Psoas muscle (tissue), 8 donors: ENCODE measurements at places on chromosomes 4 and X.

DNA sequence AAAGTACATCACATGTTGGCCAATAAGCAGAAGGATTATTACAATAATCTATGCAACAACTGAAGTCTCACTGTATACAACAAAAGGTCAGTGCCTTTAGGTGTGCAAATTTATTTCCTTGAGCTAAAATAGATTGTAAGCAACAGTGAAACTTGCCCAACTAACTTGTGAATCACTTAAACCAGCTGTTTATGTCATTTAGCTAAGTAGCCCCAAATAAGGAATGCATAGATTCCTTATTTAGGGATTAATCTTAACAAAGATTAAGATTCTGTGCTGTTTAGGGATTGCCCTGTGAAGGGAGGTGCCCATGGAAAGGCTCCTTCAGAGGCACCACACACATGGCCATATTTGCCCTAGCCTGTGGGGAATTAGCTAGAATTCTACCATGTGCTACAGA lies 168.6 kb downstream of the MAML3 start:
- H3K4me3 ChIP-seq: no peak overlapping the region
- no peak for DNase-seq
- no peaks in the 10 kb centered on the region for H3K36me3 ChIP-seq
- peaks cover 19% of the 10 kb centered on the region for H3K4me1 ChIP-seq
- H3K27ac ChIP-seq: no peak overlapping the region

GRCh38 chr4:38085751-38086150 lies 125.6 kb downstream of the PTTG2 start:
- H3K36me3 ChIP-seq: no peaks in the 10 kb centered on the region
- DNase-seq: no peak
- no peak overlapping the region for H3K27ac ChIP-seq
- H3K4me1 ChIP-seq: peaks cover 27% of the 10 kb centered on the region
- no peaks in the 10 kb centered on the region for H3K27me3 ChIP-seq

DNA sequence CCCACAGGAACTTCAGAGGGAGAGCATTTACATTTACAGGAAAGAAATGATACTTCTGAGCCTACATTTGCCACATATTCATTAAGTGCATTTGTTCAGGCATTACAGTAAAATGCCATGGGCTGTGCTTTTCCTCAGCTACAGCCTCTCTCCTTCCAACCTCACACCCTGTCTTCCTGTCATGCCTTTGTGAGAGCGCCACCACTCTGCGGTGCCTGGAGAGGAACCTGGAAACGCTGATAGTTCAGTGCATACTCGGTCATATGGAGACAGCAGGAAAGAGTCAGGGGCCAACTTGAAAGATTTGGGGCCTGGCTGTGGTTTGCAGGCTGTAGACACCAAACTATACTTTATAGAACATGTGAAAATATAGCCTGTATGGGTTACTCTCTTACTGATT lies 40.5 kb downstream of the NFKB1 start:
- H3K27ac ChIP-seq: no peak overlapping the region
- peaks cover 44% of the 10 kb centered on the region for H3K36me3 ChIP-seq
- peak; percentile 43 for DNase-seq
- no peak overlapping the region for H3K4me3 ChIP-seq
- H3K4me1 ChIP-seq: peaks cover 15% of the 10 kb centered on the region

DNA sequence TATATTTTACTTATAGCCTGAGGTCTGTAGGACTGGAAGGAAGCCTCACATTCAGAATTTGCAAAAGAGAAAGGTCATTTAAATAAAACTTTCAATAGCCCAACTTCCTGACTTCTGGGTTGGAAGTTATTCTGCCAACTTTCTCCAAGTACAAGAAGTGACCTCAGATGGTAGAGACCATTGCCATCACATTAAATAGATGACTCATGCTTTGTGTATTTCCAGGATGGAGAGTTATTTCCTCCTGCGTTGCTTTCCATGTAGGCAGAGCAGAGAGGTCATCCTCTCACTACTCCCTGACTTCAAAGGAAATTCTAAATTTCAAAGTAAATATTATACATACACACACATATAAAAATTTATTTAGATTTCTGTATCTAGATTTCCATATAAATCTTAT lies 73.0 kb upstream of the NR3C2 start:
- H3K27ac ChIP-seq: no peak overlapping the region
- H3K4me3 ChIP-seq: no peak overlapping the region
- H3K4me1 ChIP-seq: peaks cover 3% of the 10 kb centered on the region
- no peaks in the 10 kb centered on the region for H3K36me3 ChIP-seq
- H3K27me3 ChIP-seq: no peaks in the 10 kb centered on the region
- DNase-seq: no peak

- H3K4me3 ChIP-seq: no peak overlapping the region
- no peak for DNase-seq
- H3K27me3 ChIP-seq: no peaks in the 10 kb centered on the region
- H3K36me3 ChIP-seq: no peaks in the 10 kb centered on the region
- no peak overlapping the region for H3K27ac ChIP-seq
- H3K4me1 ChIP-seq: no peaks in the 10 kb centered on the region
Measured at GRCh38 chr4:110005461-110006056, 92.9 kb downstream of the EGF start.

GRCh38 chr4:36785973-36786372 lies 458.6 kb upstream of the NWD2 start:
- no peak overlapping the region for H3K4me3 ChIP-seq
- no peaks in the 10 kb centered on the region for H3K4me1 ChIP-seq
- H3K27ac ChIP-seq: no peak overlapping the region
- DNase-seq: no peak
- no peaks in the 10 kb centered on the region for H3K36me3 ChIP-seq

DNA sequence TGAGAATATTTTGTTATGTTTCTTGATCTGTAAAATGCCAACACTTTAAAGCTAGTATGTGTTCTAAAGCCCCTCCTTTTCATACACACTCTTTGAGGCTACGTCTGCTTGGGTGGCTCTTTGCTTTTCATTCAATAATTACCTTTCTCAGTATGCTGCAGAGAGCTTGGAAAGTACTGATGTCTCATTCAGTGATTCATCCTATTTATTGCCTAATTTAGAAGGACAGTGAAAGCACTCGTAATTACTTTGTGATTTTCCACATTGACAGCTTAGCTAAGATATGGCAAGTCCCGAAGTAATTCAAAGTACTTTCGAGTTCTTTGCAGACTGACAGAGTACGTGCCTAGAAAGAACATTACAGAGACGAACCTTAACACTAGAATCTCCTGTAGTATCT lies 57.2 kb downstream of the BMP15 start:
- no peaks in the 10 kb centered on the region for H3K36me3 ChIP-seq
- no peaks in the 10 kb centered on the region for H3K4me1 ChIP-seq
- H3K27me3 ChIP-seq: no peaks in the 10 kb centered on the region
- no peak for DNase-seq

- H3K4me1 ChIP-seq: peaks cover 28% of the 10 kb centered on the region
- no peaks in the 10 kb centered on the region for H3K27me3 ChIP-seq
- peak overlapping the region; percentile 25 for H3K27ac ChIP-seq
- no peak overlapping the region for H3K4me3 ChIP-seq
Measured at GRCh38 chr4:10173037-10173753, 56.6 kb upstream of the WDR1 start.

DNA sequence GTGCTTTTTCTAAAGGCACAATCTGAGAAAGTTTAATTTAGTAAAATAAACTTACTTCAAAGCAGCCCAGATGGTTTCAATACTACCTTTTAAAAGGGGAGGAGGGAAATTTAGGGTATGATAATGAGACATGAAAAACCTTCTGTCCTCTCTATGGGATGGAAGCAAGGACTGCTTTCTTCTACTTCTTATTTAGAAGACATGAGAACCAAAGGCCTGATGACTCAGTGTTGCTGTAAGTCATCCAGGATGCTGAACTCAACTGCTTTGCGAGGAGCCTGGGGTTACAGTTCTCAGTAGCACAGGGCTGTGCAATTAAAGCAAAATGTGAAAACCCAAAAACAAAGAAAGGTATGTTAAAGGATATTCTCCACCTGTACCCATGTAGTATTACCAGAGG lies 140.8 kb upstream of the EDNRA start:
- H3K36me3 ChIP-seq: no peaks in the 10 kb centered on the region
- DNase-seq: no peak
- no peaks in the 10 kb centered on the region for H3K27me3 ChIP-seq
- no peaks in the 10 kb centered on the region for H3K4me1 ChIP-seq
- no peak overlapping the region for H3K4me3 ChIP-seq

DNA sequence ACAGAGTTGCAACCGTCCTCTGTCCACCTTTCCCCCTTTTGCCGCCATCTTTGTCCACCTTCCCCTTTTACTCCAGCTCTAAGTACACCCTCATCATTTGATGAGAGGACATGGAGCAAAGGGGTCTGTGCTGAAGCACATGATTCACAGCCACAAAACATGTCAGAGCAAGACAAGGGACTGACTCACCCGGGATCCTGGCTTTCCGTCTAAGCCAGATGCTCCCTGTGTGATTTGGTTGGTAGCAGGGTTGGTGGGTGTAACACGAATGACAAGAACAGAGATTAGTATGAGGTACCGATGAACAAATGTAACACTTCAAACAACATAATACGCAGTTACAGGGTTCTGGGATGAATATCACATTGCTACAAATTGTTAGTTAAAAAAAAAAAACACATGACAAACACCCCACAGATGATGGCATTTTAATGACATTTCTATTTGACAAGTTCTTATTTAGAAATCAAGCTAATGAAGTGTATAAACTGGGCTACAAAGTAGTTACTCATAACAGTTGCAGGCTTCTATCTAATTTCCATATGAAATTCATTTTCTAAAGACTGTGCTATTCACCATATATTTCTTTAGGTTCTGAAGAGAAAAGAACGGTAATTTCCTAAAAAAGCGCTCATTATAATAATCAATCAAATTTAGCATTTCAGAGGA lies 71.4 kb upstream of the ETNPPL start:
- peaks cover 21% of the 10 kb centered on the region for H3K4me1 ChIP-seq
- DNase-seq: no peak
- no peaks in the 10 kb centered on the region for H3K27me3 ChIP-seq
- H3K36me3 ChIP-seq: no peaks in the 10 kb centered on the region
- no peak overlapping the region for H3K27ac ChIP-seq

DNA sequence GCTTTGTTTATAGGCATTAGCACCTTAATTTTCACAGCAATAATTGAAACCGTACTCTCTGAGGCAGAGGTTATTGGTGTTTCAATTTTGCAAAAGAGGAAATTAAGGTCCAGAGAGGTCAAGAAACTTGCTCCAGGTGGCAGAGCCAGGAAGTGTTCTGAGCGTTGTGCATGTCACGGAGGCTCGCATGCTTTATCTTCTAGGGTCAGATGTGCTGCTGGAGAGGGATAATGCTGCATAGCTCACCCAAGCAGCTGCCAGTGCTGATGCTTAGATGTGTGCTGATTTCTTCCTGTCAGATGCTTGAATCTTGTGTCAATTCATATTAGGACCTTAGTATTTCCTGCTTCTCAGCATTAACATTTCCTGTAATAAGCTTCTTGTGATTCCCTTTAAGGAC lies 13.0 kb upstream of the FGF5 start:
- no peaks in the 10 kb centered on the region for H3K4me1 ChIP-seq
- peaks cover under 1% of the 10 kb centered on the region for H3K27me3 ChIP-seq
- H3K36me3 ChIP-seq: no peaks in the 10 kb centered on the region
- H3K4me3 ChIP-seq: no peak overlapping the region
